ENCODE measurements at places on chromosomes 11 and 22.

GRCh38 chr11:95256321-95256779 lies 25.3 kb upstream of the SESN3 start:
- no peak for DNase-seq

GRCh38 chr11:58498464-58498863 lies 9.4 kb downstream of the OR5B21 start:
- DNase-seq = no peak

DNA sequence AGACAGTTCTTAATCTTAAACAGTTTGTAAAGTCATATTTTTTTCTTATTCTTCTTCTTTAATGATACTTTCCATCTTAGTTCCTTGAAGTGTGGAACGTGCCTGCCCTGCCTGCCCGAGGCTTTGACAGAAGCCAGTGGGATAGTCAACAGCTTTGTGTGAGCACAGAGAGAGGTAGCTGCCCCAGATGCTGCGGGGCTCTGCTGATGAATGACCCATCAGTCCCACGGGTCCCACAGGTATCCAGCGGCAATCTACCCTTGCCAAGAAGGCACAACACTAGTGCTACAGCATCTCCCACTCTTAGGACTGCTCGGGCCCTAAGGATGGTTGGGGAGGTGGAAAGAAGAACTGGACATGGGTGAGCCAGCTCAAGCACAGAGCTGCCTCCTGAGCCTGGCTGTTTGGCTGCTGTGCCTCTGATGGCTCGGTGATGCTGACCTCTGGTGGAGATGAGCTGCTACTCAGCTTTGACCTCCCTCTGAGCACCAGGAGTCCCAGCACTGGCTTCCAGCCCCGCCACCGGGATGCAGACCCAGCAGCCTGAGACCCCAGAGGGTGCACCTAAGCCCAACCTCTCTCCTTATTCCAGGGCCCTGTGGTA lies 11.8 kb upstream of the APLNR start:
- DNase-seq = peak; percentile 14

DNA sequence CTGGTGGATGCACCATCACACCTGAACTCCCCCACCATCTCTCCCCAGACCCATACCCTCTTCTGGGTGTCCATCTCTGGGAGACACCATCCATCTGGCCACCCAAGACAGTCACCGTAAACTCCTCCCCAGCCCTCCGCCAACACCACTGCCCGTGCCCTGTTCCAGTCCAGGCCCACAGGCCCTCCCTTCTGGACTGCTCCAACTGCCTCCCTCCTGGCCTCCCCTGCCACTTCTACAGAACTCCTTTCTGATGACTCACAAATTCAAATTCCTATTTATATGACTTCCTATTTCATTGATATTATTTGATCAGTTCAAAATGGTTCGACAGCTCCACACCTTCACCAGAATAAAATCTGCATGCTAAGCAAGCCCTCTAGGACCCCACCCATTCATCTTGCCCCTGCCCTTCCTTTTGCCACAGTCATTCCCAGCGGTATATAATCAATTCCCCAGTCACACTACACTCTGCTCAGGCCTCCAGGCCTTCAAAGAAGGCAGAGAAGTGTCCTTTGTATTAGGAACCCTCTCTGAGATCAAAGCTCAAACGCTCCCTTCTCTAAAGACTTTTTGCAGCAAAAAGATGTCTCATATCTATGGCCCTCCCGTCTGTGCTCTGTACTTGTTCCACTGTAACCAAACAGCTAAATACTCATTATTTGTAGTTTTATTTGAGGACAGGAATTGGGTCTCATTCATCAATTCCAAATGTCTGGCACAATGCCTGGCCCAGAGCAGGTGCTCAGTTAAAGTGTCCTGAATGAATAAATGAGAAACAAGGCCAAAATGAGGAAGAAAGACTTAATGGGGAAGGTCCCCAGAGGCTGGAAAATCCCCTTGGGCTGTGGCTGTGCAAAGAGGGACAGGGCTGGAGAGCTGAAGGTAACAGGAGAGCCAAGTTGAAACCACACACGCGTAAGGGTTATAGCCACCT lies 29.0 kb downstream of the MYH9 start:
- DNase-seq = no peak

GRCh38 chr11:6156628-6157359 lies 13.3 kb downstream of the OR52B2 start:
- no peak for DNase-seq

DNA sequence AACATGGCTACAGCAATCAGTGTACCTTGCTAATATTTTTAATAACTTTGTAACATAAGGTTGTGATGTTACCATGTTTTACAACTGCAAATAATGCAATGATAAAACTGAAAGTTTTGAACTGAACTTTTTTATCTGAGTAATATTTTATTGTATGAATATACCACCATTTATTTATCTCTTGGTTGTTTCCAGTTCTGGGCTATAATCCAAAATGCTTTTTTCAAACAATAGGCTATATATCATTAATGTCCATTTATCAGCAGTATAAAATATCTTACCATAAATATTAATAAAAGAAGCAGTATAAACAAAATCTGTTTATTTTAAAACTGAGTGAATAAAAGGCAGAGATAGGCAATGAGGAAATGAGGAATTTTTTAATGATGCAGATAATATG lies 63.3 kb downstream of the SIK3 start:
- DNase-seq = no peak

DNA sequence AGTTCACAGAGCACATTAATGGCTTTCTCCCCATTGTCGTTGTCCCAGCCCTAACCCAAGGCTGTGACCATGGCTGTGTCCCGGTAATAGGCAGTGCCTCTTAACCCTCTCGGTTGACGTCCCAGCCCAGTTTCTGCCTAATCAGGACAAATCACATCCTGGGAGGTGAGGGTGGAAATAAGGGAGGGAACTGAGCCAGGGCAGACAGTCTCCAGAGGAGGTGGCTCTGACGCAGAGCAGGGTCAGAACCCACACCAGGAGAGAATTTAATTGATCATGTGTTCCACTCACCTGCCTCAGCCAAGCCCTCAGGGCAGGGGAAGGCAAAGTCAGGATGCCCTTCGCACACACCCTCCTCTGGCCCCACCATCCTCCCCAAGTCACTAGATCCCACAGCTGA lies 17.0 kb downstream of the SLC43A1 start:
- DNase-seq = no peak

DNA sequence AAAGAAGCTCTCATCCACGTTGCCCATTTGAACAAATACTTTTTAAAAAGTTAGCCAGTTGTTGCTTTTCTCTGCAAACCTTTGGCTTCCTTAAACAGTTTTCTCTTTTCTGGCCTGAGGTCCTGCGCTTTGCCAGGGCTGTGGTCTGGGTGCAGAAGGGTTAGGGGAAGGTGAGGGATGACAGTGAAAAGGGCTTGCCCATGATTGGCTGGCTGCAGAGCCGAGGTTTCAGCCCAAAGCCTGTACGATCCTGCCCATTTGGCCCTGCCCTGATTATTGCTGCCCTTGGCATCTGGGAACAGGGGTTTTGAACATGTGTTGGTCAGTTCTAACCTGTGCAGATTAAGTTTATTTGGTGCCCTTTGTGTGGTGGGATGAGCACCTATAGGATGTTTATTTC lies 1.5 kb downstream of the INCENP start:
- no peak for DNase-seq

- DNase-seq = no peak
These were observed 936.7 kb downstream of the BRD1 start for GRCh38 chr22:48890693-48891554.

GRCh38 chr11:57133366-57134038 lies 48.3 kb upstream of the LRRC55 start:
- DNase-seq = no peak

DNA sequence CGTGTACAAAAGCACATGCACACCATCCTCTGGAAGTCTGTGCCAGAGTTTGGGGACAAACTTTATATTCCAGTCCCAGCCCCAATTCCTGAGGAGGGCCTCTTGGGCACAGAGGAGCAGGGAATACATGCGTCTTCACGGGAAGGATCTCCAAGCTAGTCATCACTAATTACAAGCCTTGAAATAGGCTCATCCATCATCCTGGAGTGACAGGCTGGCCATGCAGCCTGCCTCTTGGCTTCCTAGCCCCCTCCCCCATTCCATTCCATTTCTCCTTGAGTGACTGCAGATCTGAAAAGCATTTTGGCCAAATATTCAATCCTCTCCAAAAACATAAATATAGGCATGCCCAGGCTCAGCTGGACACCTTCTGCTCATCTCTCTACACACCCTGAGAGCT lies 24.8 kb downstream of the SERPING1 start:
- no peak for DNase-seq

DNA sequence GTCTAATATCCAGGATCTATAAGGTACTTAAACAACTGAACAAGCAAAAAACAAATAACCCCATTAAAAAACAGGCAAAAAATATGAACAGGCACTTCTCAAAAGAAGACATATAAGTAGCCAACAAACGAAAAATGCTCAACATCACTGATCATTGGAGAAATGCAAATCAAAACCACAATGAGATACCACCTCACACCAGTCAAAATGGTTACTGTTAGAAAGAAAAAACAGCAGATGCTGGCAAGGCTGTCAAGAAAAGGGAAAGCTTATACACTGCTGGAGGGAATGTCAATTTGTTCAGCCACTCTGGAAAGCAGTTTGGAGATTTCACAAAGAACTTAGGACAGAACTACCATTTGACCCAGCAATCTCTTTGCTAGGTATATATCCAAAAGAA lies 30.6 kb upstream of the NOX4 start:
- DNase-seq = no peak
